ENCODE measurements at places on chromosomes 4 and X.

- no peak for DNase-seq
These were observed 1700.6 kb upstream of the TENM3 start for GRCh38 chr4:180542445-180543100.

DNA sequence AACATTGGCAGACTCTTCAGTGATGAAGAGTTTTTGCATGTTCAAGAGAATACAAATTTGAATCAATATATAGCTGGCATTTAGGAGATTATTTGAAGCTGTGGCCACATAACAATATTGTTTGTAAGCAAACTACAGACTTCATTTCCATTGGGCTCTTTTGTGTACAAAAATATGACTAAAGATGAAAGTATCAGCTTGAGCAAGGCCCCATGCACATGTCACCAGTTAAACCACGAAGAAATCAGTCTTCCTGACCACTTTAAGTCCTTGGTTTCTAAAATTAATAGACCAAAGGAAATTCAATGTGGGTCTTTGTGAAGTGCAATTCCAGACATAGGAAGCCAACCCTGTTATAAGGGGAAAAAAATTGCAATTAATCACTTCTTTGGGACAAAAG lies 1664.6 kb upstream of the ADGRL3 start:
- DNase-seq: no peak

- DNase-seq: no peak
These were observed 133.1 kb downstream of the ARAP2 start for GRCh38 chr4:36111172-36111571.

DNA sequence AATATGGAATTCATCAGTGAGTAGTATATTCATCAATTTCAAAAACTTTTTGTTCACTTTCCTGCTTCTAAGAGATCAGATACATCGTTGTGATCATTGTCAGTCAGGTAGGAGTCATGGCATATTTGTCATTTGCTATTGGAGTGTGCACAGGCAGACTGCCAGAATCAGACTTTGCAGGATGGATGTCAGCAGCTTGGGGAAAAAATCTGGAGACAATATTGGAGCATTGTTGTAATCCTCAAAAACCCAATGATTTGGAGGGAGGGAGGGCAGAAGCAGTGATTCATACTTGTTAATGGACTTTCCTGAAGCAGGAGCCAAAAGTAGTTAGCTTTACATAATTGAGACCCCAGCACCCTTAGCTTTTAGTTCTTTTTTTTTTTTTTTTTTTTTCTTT lies 59.6 kb upstream of the DRP2 start:
- no peak for DNase-seq

Measured in hematopoietic multipotent progenitor cell (in vitro differentiated cells).